ENCODE measurements at places on chromosomes 5 and 9.

- DNase-seq = no peak
Observed at GRCh38 chr5:6066016-6066415, 312.3 kb downstream of the MED10 start.

DNA sequence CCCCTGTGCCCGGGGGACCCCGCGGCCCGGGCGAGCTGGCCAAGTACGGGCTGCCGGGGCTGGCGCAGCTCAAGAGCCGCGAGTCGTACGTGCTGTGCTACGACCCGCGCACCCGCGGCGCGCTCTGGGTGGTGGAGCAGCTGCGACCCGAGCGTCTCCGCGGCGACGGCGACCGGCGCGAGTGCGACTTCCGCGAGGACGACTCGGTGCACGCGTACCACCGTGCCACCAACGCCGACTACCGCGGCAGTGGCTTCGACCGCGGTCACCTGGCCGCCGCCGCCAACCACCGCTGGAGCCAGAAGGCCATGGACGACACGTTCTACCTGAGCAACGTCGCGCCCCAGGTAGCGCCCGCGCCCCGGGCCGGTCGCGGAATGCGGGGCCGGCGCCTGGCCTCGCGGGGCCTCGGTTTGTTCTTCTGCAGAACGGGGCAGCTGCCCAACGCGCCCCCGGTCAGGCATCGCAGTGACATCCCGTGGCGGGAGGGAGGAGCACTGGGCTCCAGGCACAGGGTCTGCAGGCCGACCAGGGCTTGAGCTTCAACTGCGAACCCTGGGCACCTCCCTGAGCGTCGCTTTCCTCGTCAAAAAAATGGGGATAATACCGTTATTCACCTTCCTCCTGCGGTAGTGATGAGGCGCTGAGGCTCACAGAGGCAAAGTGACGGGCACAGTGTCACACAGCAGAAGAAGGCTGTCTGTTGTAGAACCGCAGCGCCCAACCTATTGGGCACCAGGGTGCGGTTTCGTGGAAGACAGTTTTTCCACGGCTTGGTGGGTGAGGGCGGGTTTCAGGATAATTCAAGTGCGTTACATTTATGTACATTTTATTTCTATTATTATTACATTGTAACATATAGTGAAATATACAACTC is 777 bp downstream of the ENDOG start:
- DNase-seq = no peak

GRCh38 chr9:136962701-136963248 is 10.7 kb downstream of the LCN12 start:
- no peak for DNase-seq

GRCh38 chr5:172299916-172300439 is 16.4 kb upstream of the UBTD2 start:
- DNase-seq = no peak

- no peak for DNase-seq
Observed at GRCh38 chr9:117169089-117169621, 245.7 kb downstream of the ASTN2 start.

- no peak for DNase-seq
Observed at GRCh38 chr5:11429254-11429653, 475.0 kb downstream of the CTNND2 start.

GRCh38 chr5:67805666-67806348 is 409.7 kb upstream of the PIK3R1 start:
- no peak for DNase-seq

DNA sequence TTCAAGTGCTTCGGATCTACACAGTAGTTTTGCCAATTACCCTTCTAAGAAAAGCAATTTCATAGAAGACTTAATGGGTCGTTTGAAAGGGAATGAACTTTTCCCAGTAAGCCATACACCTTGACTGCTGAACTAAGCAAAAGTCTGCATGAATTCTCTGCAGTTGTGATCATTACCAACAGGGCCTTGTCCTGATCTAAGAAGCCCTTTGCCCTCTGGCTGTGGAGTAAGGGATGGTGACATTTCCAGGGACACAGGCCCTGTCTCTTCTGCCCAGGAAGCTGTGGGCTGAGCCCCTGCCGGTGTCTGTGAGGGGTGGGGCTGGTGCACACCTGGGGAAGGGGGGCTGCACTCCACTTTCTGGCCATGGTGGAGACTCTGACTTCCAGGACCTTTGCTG is 30.5 kb downstream of the ZDHHC11 start:
- DNase-seq = no peak

GRCh38 chr9:77944556-77945243 is 86.9 kb downstream of the GNAQ start:
- no peak for DNase-seq

- DNase-seq = no peak
Observed at GRCh38 chr9:115690786-115691496, 462.6 kb upstream of the PAPPA start.

GRCh38 chr5:176695073-176695472 is 47.8 kb downstream of the TSPAN17 start:
- no peak for DNase-seq

GRCh38 chr9:77731930-77732329 is 83.8 kb upstream of the GNA14 start:
- no peak for DNase-seq

DNA sequence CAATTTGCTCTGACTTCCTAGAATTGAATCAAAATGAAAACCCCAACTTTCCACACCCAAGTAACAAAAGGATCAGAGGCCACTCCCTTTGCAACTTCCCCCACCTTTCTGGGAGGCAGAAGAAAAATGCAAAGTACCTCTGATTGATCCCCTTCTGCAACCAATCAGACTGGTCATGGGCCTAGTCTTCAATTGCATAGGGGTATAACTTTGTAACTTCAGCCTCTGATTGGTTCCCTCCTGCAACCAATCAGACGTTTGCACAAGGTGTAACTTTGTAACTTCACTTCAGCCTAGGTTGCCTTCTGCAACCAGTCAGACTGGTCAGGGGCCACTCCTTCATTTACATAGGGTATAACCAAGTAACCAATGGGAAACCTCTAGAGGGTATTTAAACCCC is 38.3 kb upstream of the CNOT6 start:
- no peak for DNase-seq

DNA sequence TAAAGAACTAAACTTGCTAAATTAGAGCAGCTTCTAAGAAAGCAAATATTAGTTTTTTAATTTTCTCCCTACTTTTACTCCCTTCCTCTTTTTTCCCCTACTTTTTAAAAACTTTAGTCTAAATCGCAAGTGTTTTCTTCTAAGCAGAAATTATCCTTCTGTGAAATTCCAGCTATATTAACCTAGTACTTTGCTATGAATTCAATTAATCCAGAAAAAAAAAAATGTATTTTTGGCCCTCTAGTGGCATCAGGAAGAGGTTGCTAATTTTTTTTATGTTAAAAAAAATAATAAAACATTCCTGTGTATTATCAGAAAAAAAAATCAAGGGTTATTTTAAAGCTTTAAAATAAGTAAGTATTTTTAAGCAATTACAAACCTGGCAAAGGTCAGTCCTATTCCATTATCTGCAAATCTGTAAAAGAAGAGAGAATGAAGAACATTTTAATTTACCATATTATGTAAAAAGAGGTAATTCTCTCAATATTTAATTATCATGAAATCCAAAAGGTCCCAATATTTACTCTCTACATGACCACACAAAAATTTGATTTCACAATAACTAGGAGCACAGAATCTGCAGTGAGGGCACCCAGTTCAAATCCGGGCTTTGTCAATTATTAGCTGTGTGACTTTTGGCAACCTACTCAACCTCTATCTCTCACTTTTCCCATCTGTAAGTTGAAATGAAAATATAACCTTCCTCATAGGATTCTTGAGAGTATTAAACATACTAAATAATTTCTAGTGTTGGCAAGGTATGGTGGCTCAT is 52.0 kb downstream of the CEMIP2 start:
- DNase-seq = no peak

- no peak for DNase-seq
Observed at GRCh38 chr9:75013735-75014134, 14.4 kb downstream of the CARNMT1 start.

DNA sequence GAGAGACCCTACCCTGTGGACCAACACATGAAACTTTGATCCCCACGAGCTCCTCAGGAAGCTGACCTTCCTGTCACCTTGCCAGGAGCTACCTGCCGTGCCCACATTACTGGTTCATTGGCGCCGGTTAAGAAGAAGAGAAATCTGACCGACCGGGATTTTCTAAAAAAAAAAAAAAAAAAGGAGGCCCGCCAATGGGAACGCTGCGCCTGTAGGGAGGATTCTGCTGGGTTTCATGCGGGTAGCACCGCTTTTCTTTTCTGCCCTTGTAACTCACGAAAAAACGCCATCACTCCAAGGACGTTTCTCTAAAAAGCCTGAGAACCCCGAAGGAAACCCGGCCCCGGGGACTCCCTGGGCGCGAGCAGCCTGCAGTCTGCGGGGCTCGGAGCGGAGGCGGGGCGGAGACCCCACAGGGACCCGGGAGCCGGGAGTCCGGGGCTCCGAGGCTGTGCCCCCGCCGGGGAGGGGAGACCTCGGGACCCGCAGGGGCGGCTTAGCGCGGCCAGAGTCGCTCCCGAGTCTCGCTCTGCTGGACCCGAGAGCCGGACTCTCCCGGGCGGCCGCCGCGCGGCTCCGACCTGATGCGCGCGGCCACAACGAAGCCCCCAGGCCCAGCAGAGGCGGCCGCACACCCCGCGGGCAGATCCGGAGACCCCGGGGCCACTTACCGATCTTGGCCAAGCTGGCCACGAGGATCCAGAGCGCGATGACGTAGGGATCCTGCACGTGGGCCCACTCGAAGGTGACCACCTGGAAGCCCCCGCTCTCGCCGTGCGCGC is 617 bp downstream of the SLC9A3 start:
- DNase-seq = no peak

DNA sequence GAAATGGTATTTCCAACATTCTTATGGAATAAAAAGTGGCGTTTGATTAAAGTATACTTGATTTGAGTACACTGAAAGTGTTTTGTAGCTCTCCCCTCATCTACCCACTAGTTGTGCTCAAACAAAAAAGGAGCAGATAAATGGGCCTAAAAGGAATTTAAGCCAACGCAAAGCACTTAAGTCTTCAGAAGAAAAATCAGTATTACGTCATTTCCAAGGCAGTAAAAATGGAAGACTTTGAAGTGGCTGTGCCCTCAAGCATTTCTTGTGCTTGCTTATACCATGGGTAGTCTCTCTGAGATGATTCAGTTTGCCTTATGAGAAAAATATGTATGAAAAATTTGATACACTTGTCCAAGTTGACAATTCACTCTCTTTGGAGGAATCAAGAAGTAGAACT is 279.9 kb upstream of the CD180 start:
- no peak for DNase-seq

DNA sequence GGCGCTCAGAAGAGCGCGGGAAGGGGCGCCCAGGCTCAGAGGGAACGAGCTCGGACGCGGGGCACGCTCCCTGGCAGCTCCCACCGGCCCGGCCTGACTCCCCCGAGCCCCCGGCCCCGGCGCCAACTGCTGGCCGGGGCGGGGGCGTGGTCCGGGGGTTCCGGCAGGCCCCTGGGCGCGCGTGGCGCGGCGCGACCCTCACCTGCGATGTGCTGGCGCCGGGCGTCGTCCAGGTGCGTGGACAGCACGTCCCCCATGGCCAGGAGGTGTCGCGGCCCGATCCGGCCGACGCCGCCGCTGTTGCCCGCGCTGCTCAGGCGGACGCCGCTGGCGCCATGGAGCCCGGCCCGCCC is 43.5 kb upstream of the STXBP1 start:
- DNase-seq = no peak

DNA sequence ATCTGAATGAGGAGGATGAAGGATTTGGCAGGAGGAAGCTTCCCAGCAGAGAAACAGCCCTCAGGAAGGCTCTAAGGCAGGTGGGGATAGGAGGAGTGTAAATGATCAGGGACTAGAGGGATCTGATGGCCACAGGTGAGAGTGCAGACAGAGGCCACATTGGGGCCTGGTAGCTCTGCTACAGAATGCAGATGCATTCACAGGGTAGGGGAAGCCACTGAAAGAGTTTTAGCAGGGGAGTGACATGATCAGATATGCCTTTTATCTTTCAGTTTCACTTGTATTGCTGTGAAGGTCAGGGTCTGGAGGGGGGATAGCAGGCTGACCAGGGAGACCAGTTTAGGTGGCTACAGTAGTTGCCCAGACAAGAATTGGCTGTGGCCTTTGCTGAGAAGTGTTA is 3.0 kb downstream of the TXNDC15 start:
- no peak for DNase-seq

DNA sequence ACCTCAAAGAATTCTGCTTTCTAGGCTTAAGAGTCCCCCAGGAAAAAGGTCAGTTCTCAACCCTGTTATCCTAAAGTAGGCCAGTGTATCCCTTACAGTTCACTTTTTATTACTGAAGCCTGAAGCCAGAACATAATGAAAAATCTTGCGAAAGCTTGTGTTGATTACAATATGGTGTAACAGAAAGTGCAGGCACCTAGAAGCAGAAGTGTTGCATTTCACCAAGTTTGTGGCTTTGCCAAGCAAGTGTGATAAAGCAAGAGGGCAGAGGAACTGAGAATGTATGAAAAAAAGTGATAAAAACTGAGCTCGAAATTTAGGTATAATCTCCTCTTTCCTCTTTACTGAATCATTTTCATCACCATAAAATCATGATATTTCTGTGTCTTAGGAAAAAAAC is 26.2 kb downstream of the AGTPBP1 start:
- DNase-seq = no peak

DNA sequence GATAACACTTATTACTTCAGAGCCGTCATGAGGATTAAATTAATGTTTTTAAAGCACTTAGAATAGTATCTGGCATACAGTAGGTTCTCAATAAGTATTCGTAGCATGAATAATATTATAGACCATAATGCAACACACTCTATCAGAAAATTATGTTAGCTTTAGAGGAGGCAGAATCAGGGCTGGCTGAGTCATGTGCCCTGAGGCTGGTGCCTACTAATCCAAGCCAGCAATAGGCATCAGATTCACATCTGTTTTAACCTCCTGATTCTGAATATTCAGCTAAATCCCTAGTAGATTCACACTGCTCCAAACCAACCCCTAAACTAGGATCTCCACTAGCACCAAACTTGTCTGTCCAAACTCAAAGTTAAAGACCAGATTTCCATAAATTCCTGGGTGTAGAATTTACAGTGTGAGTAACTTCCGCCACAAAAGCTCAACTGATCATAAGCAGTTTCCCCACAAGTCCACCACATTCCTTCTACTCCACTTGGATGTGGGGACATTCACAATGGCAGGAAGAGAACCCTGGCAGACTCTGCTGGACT is 170.0 kb upstream of the DAPK1 start:
- no peak for DNase-seq

DNA sequence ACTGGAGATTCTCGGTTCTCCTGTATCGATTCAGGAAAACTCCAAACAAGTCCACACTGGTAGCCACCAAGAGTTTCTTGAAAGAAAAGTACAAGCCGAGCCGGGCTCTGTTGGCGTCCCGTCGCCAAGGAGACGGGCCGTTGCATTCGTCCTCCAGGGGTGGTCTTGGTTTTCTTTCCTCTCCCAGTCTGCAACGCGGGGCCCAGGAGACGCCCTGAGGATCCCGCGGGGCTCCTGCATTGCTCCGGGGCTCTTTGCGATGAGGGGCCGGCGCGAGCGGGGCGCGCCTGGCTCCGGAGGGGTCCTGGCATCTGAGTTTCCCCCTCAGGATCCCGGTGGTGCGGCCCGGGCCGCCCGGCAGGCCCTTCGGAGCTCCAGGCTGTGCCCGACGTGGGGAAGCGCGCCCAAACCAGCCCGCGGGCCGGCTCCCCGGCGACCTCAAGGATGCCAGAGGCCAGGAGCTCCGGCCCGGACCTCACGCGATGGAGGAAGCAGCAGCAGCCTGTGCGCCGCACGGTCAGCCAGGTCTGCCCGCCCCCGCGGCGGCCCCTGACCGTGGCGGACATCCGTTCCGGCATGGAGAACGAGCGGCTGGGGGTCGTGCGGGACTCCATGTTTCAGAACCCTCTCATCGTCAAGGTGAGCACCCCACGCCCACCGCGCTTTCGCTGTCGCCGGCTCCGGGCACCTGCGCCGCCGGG is at the start of gene CFAP77:
Gene CFAP77, plus strand, starts transcription at position 384 of the 701 bp plus-strand sequence. Its CDS starts 61 bp downstream, at position 445.
- DNase-seq = no peak

GRCh38 chr5:158874343-158874742 is 225.4 kb downstream of the EBF1 start:
- no peak for DNase-seq
